Mesenteric fat pad (tissue), 1 donor: ENCODE measurements at places on chromosomes 11 and 22. TPM values are rescaled to one million over a fixed set of nuclear protein-coding genes. Genes with fewer than 3 reads are reported as not detected.

Gene ACR
- total RNA-seq = 4.5 TPM

Gene OOSP4B
- not detected for total RNA-seq

Gene VWCE
- 7.7 TPM for total RNA-seq

Gene RAB36
- total RNA-seq = 3.2 TPM

Gene NXPE2
- not detected for total RNA-seq

Gene TMPRSS13
- 0.39 TPM for total RNA-seq

Gene GAL3ST3
- total RNA-seq = not detected

Gene CRYBB1
- total RNA-seq = 2.8 TPM

Gene NPTXR
- total RNA-seq = 5.5 TPM

Gene NADSYN1
- total RNA-seq = 48.0 TPM

Gene FAM180B
- 0.55 TPM for total RNA-seq

Gene OR52N4
- not detected for total RNA-seq

Gene EMID1
- 1.4 TPM for total RNA-seq

Gene FUT4
- 5.5 TPM for total RNA-seq

Gene SAA1
- 5,251 TPM for total RNA-seq

Gene ZNF280B
- 1.1 TPM for total RNA-seq
